ENCODE measurements at places on chromosomes 12 and 14.

DNA sequence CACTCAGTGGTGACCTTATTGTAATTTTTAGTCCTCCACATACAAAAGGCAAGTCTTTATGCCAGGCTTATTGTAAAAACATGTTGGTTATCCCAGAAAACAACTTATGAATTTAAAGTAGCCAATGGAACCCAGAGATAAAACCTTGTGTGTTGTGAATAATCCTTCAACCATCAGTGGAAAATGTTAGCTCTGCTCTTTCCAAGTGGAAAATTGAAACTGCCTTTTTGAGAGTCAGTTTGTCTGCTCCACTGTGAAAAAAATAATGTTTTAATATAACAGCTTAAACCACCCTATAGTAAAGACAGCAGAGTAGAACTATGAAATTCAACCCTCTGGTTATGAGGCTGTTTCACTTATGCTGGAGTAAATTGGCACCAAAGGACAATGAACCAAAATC lies 112.0 kb downstream of the TTLL5 start:
- no peak for DNase-seq

- DNase-seq = no peak
These were observed 465.4 kb downstream of the NPAS3 start for GRCh38 chr14:33404054-33404453.

DNA sequence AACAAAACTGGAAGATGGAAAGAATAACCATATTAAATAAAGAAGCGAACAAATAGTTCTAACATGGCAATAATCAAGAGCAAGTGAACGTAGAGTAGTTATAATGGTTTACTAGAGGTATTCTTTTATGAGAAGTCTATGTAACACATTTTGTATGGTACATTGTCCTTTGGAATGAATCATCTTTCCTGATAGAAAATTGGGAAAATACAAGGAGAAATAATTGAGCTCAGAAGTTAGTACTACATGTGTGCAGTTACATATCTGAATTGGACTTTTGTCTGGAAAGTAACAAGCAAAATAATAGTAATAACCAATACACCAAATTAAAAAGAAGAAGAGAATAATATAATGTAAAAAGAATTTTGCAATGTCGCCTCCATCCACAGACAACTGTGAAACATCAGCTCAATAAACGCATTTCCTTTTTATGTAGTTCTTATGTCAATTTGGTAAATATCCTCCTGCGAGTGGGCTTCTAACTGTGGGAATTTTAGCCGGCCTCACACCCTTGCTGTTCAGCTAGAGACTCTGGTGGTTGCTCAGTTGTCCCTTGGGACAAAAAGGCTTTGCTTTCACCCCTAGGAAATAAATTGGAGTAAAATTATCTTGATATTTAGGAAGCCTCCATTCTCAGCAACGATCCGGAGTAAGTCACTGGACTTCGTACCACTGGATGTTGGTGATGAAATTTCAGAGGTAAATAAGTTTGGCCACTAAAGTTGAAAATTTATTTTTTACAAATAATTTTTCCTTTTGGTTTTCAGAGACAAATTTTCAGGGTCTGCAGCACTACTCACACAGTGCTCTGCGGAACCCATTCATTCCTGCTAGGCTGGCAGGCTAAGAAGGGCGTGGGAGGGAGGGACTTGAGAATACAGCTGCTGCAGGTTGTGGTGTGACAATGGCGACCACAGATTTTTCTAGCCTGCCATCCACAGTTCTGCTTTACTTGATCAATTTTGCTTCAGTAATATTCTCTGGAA lies 1.1 kb upstream of the TUBA1A start:
- DNase-seq = no peak

DNA sequence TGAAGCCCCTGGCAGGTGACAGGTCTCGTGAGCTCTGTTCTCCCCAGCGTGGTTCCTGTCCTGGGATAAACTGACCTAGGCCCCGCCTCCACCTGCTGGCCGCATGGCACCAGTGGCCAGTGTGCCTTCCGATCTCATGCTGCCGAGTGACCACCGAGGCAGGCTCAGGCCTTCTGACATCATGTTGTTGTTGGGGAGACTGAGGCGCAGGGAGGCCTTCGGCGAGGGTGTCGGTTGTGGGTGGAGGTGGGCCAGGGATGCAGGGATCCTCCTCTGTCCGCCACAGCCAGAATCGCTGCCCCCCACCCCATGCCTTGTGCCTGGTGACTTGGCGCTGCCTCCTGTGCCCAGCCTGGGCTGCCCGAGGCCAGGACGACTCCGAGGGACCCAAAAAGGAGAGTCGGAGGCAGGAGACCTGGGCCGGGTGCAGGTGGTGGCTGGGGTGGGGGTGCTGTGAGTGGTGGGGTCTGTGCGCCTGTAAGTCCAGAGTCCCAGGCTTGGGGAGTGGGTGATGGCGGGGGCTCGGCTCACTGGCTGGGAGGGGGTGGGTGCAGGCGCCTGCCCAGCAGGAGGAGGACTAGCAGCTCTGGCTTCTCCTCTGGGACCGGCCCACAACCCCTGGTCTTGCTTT lies 24.3 kb downstream of the ASPG start:
- no peak for DNase-seq

DNA sequence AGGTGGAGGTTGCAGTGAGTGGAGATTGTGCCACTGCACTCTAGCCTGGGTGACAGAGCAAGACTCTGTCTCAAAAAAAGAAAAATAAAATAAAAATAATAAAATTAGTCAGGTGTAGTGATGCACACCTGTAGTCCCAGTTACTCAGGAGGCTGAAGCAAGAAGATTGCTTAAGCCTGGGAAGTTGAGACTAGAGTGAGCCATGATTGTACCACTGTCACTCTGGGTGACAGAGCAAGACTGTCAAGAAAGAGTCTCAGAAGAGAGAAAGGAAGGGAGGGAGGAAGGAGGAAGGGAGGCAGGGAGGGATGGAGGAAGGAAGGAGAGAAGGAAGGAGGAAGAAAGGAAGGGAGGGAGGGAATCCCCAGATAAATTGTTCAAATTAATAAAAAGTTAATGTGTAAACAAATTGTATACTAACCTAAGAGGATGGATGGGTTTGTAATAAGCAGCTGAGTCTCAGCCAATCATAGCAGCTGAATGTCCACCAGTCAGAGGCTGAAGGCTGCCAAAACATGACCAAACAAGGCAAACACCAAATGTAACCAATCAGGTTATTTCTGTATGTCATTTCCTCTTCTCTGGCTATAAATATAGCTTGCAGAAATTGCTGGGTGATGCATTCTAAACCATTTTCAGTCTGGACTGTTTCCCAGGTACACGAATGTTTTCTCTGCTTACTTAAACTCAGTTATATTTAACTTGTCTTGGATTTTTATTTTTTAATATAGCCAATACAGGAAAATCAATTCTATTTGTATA lies 6.1 kb upstream of the CDCA4 start:
- no peak for DNase-seq

DNA sequence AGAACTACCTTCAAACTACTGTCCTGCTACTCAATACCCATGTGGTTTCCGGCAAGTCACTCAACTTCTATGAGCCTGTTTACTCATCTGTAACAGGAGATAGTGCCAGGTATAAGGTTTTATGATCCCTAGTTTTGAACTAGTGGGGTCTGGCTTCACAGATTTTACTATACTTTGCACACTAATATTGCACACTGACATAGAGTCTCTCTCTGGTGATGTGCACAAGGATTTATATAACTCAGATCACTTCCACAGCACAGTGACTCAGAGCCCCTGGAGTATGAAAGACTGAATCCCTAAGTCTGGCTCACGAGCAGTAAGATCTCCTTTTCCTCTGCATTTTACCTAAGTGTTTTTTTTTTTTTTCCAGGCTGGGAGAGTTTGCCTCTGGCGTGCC lies 69.7 kb upstream of the SLC38A2 start:
- DNase-seq = no peak

GRCh38 chr14:65255583-65256461 lies 153.5 kb upstream of the MAX start:
- DNase-seq = no peak

DNA sequence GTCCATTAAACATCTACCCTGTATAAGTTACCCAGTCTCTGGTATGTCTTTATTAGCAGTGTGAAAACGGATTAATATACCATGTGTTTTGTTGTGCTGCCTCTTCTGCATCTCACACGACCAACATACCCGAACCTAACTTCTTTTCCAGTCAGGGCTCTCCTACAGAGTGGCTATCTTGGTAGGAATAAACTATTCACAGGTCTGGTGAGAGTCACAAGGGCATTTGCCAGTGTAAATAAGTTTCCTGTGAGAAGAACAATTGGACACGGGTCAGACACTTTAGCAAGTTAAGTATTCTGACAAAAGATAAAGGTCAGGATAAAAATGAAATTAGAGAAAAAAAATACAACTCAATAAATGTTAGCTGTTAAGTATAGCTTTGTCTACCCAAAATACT lies 60.9 kb downstream of the MYF5 start:
- no peak for DNase-seq

DNA sequence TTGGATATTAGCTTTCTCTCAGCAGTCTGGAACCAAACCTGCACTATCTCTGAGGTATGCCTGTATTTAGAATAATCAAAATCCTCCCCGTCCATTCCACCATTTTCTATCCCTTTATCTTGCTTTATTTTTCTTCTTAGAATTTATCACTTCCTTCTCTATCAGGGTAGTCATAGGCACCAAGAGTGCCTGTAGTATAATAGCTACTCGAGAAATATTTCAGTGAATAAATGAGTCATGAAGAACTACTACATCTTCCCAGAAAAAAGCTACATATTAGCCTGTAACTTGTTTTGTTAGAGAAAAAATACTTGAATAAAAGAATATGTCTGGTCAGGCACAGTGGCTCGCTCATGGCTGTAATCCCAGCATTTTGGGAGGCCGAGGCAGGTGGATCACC lies 4.3 kb downstream of the SLC2A14 start:
- no peak for DNase-seq

DNA sequence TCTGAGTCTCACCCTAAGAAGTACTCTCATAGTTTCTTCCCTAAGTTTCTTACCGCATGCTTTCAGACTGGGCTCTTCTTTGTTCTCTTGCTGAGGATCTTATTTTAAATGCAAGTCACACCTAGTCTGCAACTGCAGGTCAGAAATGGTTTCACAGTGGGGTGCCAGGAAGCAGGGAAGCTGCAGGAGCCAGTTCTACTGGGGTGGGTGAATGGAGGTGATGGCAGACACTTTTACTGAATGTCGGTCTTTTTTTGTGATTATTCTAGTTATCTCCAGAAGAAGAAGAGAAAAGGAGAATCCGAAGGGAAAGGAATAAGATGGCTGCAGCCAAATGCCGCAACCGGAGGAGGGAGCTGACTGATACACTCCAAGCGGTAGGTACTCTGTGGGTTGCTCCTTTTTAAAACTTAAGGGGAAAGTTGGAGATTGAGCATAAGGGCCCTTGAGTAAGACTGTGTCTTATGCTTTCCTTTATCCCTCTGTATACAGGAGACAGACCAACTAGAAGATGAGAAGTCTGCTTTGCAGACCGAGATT lies 1.7 kb downstream of the FOS start:
- DNase-seq = no peak

- no peak for DNase-seq
These were observed 15.9 kb upstream of the FLVCR2 start for GRCh38 chr14:75562489-75562888.

- DNase-seq = no peak
These were observed 28.7 kb upstream of the CCND2 start for GRCh38 chr12:4244868-4245267.

GRCh38 chr12:121812320-121812871 lies 8.6 kb downstream of the SETD1B start:
- DNase-seq = no peak

DNA sequence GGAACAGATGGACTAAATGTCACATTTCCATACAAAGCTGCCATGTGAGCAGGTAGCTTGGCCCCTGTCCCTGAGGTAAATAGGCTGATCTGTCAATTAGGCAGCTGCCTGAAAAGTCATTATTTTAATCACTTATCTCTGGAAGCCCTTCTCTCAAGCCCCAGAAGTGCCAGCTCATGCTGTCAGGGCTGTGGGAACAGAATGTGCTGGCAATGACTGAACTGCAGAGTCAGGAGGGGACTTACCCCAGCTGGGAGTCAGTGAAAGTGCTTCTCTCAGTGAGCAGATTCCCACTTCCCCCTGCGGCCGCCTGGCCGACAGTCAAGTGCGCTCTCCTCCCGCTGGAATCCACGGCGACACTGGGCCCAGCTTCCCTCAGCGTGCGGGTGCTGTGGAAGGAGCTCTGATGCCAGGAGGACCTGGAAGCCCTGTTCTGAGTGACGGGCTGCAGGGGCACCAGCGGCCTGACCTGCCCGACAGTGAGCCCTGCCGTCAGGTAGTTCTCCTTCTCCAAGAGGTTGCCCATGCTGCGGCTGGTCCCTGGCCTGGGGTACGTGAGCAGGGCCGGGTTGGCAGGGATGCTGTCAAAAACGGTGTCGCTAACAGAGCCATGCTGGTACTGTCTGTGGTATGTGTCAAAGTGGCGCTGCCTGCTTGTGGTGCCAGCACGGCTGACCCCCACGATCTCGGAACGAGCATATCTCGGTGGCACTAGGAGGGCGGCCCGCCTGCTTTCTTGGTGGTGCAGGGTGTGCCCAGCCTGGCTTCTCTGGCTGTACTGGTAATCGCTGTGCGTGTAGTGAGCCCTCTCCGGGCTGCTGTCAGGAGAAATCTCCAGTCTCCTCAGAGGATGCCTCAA lies 18.7 kb downstream of the PKP2 start:
- DNase-seq = no peak

- no peak for DNase-seq
These were observed 87.2 kb downstream of the C12orf75 start for GRCh38 chr12:105417732-105418131.

DNA sequence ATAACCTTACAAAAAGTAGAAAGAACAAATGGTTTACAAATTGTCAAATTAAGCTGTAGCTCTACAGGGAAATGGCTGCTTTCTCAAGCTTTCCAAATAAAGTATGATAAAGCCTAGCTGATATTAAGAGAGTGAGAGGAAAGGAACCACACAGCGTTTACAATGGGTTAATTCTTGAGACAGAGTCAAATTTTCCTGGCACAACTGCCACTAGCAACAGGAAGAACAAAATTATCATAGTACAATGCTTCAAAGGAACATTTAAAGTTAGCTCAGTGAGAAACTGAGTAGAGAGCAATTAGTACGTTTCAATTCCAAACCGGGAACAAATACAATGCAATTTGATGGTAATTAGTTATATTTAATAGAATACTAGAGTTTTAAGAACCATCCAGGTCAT lies 116.0 kb downstream of the PPP1R12A start:
- DNase-seq = no peak

DNA sequence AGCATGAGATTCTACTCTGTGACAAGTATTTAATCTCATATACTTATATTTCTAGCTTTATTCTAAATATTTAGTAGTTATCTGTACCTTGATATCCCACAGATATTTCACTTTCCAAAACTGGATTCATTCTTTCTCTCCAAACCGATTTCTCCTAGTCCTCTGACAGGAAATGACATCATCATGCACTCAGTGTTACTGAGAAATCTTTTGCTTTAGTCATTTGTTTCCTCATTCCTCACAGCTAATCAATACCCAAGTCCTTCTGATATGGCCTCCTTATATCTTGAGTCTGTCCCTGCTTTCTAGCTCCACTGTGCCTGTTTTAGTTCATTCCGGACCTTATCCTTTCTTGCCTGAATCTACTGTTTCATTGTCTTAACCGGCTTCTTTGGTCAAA lies 39.4 kb upstream of the E2F7 start:
- no peak for DNase-seq

GRCh38 chr14:83541147-83541546 lies 1988.8 kb upstream of the FLRT2 start:
- no peak for DNase-seq

GRCh38 chr12:93234641-93235040 lies 143.1 kb upstream of the NUDT4 start:
- DNase-seq = no peak

GRCh38 chr12:55728186-55728938 lies 447 bp downstream of the CD63 start:
- no peak for DNase-seq
